ENCODE measurements at places on chromosomes 16 and 17. TPM values are rescaled to one million over a fixed set of nuclear protein-coding genes. Genes with fewer than 3 reads are reported as not detected.

GRCh38 chr16:20874088-20874581 lies 26.0 kb downstream of the DCUN1D3 start:
- peaks cover 5% of the 10 kb centered on the region for H3K36me3 ChIP-seq
- no peak overlapping the region for H3K4me3 ChIP-seq
- no peak overlapping the region for H3K27ac ChIP-seq
- no peak for DNase-seq
- H3K4me1 ChIP-seq: peaks cover 47% of the 10 kb centered on the region

DNA sequence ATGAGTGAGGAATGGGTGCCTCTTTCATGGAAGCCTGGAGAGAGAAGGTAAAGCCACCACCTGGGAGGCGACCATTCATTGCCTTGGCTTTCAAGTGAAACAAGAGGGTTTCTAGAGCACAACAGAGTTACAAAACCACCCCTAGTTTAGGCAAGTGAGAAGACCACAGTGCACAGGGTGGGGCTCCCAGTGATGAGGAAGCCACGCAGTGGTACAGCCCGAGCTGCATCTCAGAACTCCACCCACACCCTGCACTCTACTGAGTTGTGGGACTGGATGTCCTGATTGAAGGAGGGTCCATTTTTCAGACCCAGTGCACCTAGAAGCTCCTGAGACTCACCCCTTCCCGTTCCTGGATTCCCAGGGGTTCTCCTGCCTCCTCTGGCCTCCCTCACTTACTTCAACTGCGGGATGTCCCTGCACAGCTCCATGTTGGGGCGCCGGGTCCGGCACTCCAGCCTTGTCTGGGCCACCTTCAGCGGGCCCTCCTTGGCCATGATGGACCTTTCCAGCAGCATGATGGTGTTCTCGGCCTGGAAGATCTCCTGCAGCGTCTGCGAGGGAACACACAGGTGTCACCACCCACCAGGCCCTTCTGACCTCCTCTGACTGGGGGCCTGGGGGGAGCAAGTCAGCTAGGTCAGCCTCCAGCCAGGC lies 55.1 kb upstream of the EMP2 start:
- H3K4me3 ChIP-seq: no peak overlapping the region
- H3K27ac ChIP-seq: no peak overlapping the region
- H3K4me1 ChIP-seq: no peaks in the 10 kb centered on the region

The CARD14 gene
- total RNA-seq: 5.4 TPM

- no peaks in the 10 kb centered on the region for H3K27me3 ChIP-seq
- peak overlapping the region; percentile 98 for H3K4me3 ChIP-seq
- no peaks in the 10 kb centered on the region for H3K36me3 ChIP-seq
- H3K27ac ChIP-seq: peak overlapping the region; percentile 99
- no peak for DNase-seq
- H3K4me1 ChIP-seq: peaks cover 64% of the 10 kb centered on the region
Observed at GRCh38 chr17:77375917-77376651, 235.3 kb downstream of the SEC14L1 start.

- no peaks in the 10 kb centered on the region for H3K36me3 ChIP-seq
- no peak overlapping the region for H3K4me3 ChIP-seq
- no peak for DNase-seq
- H3K27ac ChIP-seq: no peak overlapping the region
- H3K27me3 ChIP-seq: peaks cover 6% of the 10 kb centered on the region
Observed at GRCh38 chr16:7398536-7398935, 65.9 kb downstream of the RBFOX1 start.

GRCh38 chr17:74183411-74183810 lies 20.1 kb upstream of the RPL38 start:
- no peaks in the 10 kb centered on the region for H3K36me3 ChIP-seq
- H3K4me3 ChIP-seq: no peak overlapping the region
- peaks cover 61% of the 10 kb centered on the region for H3K27me3 ChIP-seq
- no peak for DNase-seq
- H3K27ac ChIP-seq: no peak overlapping the region
- peaks cover 3% of the 10 kb centered on the region for H3K4me1 ChIP-seq

GRCh38 chr17:64984181-64984580 lies 64.9 kb upstream of the LRRC37A3 start:
- peak overlapping the region; percentile 95 for H3K27ac ChIP-seq
- H3K27me3 ChIP-seq: no peaks in the 10 kb centered on the region
- no peak for DNase-seq

DNA sequence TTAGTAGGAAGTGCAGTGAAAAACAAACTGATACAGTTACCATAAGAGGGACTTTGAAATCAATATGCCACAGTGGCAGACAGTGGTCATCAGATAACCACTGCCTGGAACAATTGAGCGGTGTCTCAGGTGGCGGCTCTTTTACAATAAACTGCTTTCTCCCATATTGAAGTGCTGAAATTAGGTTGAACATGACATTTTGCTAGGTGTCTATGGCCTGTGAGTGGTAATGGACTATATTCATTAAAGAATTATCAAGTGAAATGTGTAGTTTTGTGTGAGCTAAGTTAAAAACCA lies 214.7 kb downstream of the RPTOR start:
- no peak for DNase-seq
- no peaks in the 10 kb centered on the region for H3K27me3 ChIP-seq
- peaks cover 26% of the 10 kb centered on the region for H3K4me1 ChIP-seq
- peaks cover 12% of the 10 kb centered on the region for H3K36me3 ChIP-seq

DNA sequence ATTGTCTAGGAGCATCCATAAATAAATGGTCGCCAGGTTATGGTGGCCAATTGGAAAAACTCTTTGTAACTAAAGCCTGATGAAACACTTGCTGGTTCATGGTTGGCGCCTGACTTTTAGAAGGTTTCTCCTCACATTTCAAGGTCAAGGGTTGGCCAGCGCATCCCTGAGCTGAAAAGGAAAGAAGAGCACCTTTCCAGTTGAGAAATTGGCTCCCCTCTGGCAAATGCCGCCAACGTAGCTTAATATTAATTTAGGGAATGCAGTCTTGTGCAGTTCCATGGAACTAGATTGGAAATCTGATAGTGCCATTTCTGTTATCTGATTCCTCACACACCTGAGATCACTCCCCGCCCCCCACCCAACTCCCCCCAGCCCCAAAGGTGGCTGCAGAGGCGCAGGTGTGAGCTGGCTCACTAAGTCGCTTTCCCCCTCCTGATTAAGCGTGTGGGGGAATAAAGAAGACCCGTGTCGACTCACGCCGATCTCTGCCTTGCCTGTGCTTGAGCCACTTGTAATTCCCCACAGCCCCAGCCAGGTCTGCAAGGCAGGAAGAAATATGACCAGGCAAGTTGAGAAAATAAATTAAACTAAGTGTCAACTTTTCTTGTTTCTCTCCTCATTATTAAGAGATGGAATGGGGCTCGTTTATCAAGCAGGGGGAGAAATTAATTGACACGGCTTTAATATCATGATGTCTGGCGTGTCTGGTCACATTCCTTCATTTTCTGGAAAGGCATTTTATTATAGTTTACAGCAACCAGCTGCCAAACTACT lies 157.7 kb downstream of the CCDC182 start:
- peaks cover 1% of the 10 kb centered on the region for H3K36me3 ChIP-seq
- no peaks in the 10 kb centered on the region for H3K27me3 ChIP-seq
- DNase-seq: no peak
- no peak overlapping the region for H3K27ac ChIP-seq
- no peak overlapping the region for H3K4me3 ChIP-seq

- H3K36me3 ChIP-seq: peaks cover 6% of the 10 kb centered on the region
- H3K27me3 ChIP-seq: no peaks in the 10 kb centered on the region
- DNase-seq: no peak
- peak overlapping the region; percentile 92 for H3K27ac ChIP-seq
- no peak overlapping the region for H3K4me3 ChIP-seq
Observed at GRCh38 chr16:1745900-1746692, 25.2 kb downstream of the NME3 start.

- DNase-seq: no peak
- H3K27me3 ChIP-seq: no peaks in the 10 kb centered on the region
- no peak overlapping the region for H3K27ac ChIP-seq
- no peaks in the 10 kb centered on the region for H3K4me1 ChIP-seq
- H3K4me3 ChIP-seq: no peak overlapping the region
- H3K36me3 ChIP-seq: peaks cover 67% of the 10 kb centered on the region
Observed at GRCh38 chr16:71734511-71734910, 10.0 kb upstream of the PHLPP2 start.

The ZMYND15 gene
- 0.81 TPM for total RNA-seq

- H3K27ac ChIP-seq: peak within 1 kb of the TSS; percentile 79
- peaks cover 1% of the 10 kb centered on the region for H3K27me3 ChIP-seq
- H3K4me1 ChIP-seq: peaks cover 58% of the 10 kb centered on the region
- DNase-seq: peak; percentile 50
- no peaks in the 10 kb centered on the region for H3K36me3 ChIP-seq
Observed at GRCh38 chr16:57628008-57628781, at the start of gene ADGRG1. Gene ADGRG1 (plus strand): TSS chr16:57628630. CDS start chr16:57650288, 21,658 bp downstream.

- no peak overlapping the region for H3K4me3 ChIP-seq
- DNase-seq: no peak
- peaks cover 25% of the 10 kb centered on the region for H3K27me3 ChIP-seq
Observed at GRCh38 chr16:85759631-85760419, 8.9 kb upstream of the C16orf74 start.

GRCh38 chr16:66551788-66552285 lies 539 bp upstream of the CKLF start:
- H3K27ac ChIP-seq: peak overlapping the region; percentile 91
- peak overlapping the region; percentile 78 for H3K4me3 ChIP-seq
- H3K27me3 ChIP-seq: peaks cover 1% of the 10 kb centered on the region
- no peak for DNase-seq
- peaks cover 58% of the 10 kb centered on the region for H3K4me1 ChIP-seq

The KRTAP4-5 gene
- total RNA-seq: not detected

- DNase-seq: no peak
- peaks cover 3% of the 10 kb centered on the region for H3K36me3 ChIP-seq
- H3K4me3 ChIP-seq: no peak overlapping the region
- no peaks in the 10 kb centered on the region for H3K27me3 ChIP-seq
- H3K27ac ChIP-seq: peak overlapping the region; percentile 13
Observed at GRCh38 chr17:70130289-70130688, 39.0 kb upstream of the KCNJ2 start.

The IRX3 gene
- total RNA-seq: 45.2 TPM

The ABCA5 gene
- total RNA-seq: 13.1 TPM

DNA sequence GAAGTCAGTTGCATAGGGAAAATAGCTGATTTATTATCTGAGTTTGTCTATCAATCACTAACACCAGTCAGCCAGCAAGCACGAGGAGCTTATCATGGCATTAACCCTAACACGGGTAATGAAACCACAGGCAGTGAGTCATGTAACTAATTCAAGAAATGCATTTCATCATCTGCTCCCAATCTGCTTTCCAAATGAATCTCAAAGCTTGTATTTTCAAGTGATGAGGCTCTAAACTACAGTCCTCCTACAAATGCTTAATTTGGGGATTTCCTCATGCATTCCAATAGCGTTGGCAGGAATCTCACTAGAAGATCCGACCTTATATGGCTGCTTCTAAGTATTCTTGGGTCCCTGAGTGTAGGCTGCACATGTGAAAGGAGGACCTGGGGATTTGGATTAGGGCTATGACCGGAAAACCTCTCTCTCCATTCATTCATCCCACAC lies 118.4 kb upstream of the HSBP1 start:
- DNase-seq: no peak
- peaks cover 41% of the 10 kb centered on the region for H3K27me3 ChIP-seq
- H3K27ac ChIP-seq: no peak overlapping the region
- no peak overlapping the region for H3K4me3 ChIP-seq
- H3K4me1 ChIP-seq: peaks cover 4% of the 10 kb centered on the region
- no peaks in the 10 kb centered on the region for H3K36me3 ChIP-seq

The RNF227 gene
- 3.0 TPM for total RNA-seq

DNA sequence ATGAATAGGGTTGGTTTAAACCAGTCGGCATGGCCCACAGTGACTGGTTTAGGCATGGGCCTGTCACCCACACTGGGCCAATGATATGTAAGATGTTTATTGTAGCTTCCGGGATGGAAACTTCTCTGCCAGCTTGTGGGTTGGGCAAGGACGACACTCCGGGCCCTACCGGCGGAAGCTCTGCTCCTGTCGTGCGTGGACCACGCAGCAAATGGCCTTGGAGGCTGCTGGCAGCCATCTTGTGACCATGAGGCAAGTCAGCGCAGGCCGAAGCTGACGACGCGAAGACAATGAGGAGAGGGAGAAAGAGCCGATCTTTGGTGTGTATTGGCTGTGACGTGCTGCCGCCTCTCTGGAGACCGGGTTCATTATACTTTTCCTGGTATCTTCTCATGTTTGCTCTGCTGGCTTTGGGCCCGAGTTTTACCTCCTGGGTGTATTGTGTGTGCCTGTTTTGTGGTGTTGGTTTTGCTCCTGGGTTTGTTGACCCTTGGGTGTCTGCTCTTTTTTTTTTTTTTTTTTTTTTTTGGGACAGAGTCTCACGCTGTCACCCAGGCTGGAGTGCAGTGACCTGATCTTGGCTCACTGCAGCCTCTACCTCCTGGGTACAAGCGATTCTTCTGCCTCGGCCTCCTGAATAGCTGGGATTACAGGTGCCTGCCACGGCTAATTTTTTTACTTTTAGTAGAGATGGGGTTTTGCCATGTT lies 15.4 kb downstream of the SLC25A10 start:
- no peak overlapping the region for H3K27ac ChIP-seq
- no peak overlapping the region for H3K4me3 ChIP-seq
- H3K27me3 ChIP-seq: peaks cover 7% of the 10 kb centered on the region
- H3K4me1 ChIP-seq: peaks cover 16% of the 10 kb centered on the region
- DNase-seq: no peak
- H3K36me3 ChIP-seq: no peaks in the 10 kb centered on the region

- H3K4me1 ChIP-seq: peaks cover 39% of the 10 kb centered on the region
- H3K27ac ChIP-seq: peak overlapping the region; percentile 84
- H3K27me3 ChIP-seq: no peaks in the 10 kb centered on the region
- no peak overlapping the region for H3K4me3 ChIP-seq
Observed at GRCh38 chr16:81530296-81530721, 85.7 kb downstream of the CMIP start.

DNA sequence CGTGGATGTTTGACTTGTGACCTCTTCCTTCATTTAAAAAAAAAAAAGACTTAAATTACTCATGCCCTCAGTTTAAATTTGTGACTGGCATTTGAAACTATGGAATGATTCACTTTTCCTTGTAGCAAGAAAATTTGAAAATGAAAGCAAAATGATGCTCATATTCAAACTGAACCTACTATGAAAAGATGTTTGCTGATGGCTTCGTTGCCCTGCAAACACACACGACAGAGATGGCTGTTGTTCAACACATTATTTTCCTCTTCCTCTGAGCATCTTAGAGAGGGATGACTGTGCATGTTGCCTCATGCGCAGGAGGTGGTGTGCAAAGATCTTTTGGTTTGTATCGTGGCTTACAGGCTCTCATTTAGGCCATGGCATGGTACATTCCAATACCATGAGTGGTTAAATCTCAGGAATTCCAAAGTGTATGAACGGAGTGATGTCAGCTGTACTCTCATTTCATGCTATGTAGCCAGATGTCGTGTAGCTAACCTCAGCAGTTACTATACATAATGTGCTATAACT lies 164.5 kb downstream of the PRKCA start:
- no peaks in the 10 kb centered on the region for H3K27me3 ChIP-seq
- no peaks in the 10 kb centered on the region for H3K36me3 ChIP-seq
- peak overlapping the region; percentile 33 for H3K27ac ChIP-seq
- peaks cover 44% of the 10 kb centered on the region for H3K4me1 ChIP-seq

GRCh38 chr17:18102640-18103039 lies 5.9 kb upstream of the MYO15A start:
- no peaks in the 10 kb centered on the region for H3K4me1 ChIP-seq
- no peak overlapping the region for H3K4me3 ChIP-seq
- no peaks in the 10 kb centered on the region for H3K27me3 ChIP-seq
- H3K27ac ChIP-seq: no peak overlapping the region

- no peak for DNase-seq
- H3K27me3 ChIP-seq: peaks cover 5% of the 10 kb centered on the region
- H3K4me3 ChIP-seq: no peak overlapping the region
- no peak overlapping the region for H3K27ac ChIP-seq
- H3K36me3 ChIP-seq: no peaks in the 10 kb centered on the region
Observed at GRCh38 chr16:17369421-17370222, 101.1 kb downstream of the XYLT1 start.

The TRPV2 gene
- total RNA-seq: 2.1 TPM

- peak; percentile 56 for DNase-seq
- H3K36me3 ChIP-seq: no peaks in the 10 kb centered on the region
- H3K27me3 ChIP-seq: no peaks in the 10 kb centered on the region
- no peak overlapping the region for H3K4me3 ChIP-seq
- no peak overlapping the region for H3K27ac ChIP-seq
Observed at GRCh38 chr16:11396241-11397048, 51.2 kb downstream of the RMI2 start.
